Activated CD4-positive, alpha-beta T cell treated with anti-CD3 and anti-CD28 coated beads, Interleukin-2, amount 50 U/mL, for 48 hours (primary cell): ENCODE measurements at places on chromosomes 1 and 21.

GRCh38 chr1:62593825-62594394 lies 3.4 kb upstream of the ANGPTL3 start:
- DNase-seq = no peak

GRCh38 chr1:40909281-40909680 lies 47.1 kb upstream of the CITED4 start:
- no peak for DNase-seq

- DNase-seq = no peak
These were observed 1.2 kb upstream of the CLEC20A start for GRCh38 chr1:178497903-178498478.

GRCh38 chr1:170935231-170935630 lies at the start of gene MROH9:
TSS of gene MROH9 (plus strand) at chr1:170935534. CDS start at chr1:170945557, 10,023 bp downstream.
- no peak for DNase-seq

DNA sequence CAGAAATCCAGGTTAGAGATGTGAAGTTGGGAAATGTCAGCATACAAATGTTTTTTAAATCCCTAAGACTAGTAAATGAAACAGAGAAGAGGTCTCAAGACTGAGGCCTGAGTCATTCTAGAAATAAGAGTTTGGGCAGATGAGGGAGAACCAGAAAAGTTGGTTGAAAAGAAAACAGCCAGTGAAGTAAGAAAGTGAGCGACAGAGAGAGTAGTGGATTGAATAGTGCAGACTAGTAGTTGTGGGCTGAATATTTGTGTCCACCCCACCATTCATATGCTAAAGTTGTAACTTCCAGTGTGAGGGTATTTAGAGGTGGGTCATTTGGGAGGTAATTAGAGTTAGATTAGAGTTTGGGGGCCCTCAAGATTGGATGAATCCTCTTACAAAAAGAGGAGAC lies 889.2 kb downstream of the TTLL7 start:
- DNase-seq = no peak

GRCh38 chr1:156150333-156151011 lies 2.9 kb upstream of the SEMA4A start:
- DNase-seq = no peak

DNA sequence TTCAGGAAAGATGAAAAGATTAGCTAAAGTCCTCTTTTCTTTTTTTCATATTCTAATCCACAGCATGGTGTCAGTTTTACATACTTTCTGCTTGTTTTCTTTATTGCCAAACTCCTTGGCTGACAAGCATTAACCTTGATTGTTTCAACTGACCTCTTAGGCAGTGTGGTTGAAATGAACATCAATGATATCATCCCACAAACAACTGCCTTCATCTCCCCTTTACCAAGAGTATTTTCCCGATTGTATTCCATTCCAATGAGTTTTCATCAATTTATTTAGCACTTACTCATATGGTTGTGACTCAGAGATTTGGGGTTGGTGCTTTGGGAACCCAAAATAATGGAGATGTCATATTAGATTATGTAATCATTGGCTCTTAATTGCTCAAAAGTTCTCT lies 71.8 kb downstream of the SPAG17 start:
- no peak for DNase-seq

- no peak for DNase-seq
These were observed 3.0 kb upstream of the RGS2 start for GRCh38 chr1:192805832-192806323.

GRCh38 chr1:82778612-82779011 lies 977.9 kb downstream of the ADGRL2 start:
- DNase-seq = no peak

DNA sequence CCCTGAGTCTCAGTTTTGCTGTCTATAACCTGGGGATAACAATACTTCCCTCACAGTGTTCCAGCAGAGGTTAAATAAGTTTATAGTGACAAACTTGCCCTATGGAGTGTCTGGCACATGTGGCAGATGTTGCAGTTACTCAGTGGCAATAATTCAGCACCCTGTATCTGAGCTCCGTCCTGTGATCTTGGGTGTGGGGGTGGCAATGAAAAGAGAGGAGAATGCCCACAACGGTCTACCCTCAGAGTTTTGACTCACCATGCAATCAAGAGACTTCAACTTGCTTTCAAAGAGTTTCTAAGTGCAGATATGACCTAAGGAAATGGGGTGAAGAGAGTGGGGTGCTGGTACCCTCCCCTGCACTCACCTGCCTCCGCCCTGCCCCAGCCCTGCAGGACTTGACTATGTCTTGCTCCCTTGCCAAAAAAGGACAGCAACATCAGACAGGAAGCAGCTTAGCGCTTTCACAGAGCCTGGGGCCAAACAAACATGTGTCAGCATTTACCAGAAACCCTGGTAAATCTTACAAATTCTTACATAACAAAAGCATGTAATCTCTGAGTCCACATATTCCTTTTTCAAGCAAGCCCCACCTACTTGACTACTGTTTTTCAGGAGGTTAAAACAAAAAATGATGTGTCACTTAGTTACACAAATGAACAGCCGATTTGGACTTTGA lies 185.1 kb upstream of the CAMK1G start:
- DNase-seq = no peak
